ENCODE measurements at places on chromosomes 12 and 14.

DNA sequence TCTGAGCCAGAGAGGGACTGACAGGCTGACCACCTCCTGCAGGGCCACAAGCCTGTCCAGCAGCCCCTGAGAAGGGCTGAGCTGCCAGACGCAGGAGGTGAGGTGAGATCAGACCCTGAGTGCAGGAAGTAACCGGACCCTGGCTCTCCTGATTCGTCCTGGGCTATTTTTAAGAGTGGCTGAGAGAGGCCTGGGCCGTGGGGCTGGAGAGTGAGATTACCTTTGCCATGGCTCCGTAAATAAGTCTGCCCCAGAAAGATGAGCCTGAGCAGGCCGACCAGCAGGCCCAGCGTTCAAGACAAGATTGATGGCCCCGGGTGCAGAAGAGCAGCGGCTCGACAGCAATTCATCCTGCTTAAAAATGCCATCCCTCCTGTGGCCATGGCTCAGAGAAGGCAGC is 54.2 kb downstream of the SPTB start:
- DNase-seq: no peak

DNA sequence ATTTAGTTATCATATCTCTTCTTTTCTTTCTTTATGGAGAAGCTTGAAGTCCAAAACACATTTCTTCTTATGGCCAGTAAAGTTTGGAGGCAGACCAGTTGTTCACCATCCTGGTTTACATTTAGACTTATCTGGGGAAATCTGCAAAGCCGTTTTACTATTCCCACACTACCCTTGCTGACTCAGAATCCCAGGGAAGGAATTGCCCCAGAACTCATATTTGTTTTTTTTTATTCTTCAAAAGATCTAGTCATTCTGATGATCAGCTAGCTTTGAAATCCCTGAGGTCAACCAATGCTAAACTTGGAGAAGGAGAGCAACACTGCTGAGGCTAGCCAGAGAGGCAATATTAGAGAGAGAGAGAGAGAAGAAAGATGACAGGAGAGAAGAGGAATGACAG is 12.3 kb upstream of the LMO3 start:
- DNase-seq: no peak

GRCh38 chr14:45246151-45246550 is 6.9 kb downstream of the MIS18BP1 start:
- no peak for DNase-seq

DNA sequence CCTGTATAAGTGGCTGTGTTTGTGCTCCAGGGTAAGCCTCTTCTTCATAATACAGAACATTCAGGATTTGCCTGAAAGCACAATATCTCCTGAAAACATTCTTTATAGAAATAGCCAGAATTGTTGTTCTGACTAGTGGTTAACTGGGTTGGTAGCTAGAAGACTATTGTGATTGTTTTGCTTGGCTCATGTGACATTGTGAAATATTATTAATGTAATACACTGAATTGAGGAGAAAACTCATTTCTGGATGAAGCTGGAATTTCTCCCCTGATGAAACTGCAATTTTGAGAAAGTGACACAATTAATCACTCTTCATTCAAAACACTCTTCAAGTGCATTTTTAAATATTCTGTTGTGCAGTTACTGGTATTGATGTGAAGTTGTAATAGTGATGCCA is 172.3 kb upstream of the PTPRQ start:
- no peak for DNase-seq

DNA sequence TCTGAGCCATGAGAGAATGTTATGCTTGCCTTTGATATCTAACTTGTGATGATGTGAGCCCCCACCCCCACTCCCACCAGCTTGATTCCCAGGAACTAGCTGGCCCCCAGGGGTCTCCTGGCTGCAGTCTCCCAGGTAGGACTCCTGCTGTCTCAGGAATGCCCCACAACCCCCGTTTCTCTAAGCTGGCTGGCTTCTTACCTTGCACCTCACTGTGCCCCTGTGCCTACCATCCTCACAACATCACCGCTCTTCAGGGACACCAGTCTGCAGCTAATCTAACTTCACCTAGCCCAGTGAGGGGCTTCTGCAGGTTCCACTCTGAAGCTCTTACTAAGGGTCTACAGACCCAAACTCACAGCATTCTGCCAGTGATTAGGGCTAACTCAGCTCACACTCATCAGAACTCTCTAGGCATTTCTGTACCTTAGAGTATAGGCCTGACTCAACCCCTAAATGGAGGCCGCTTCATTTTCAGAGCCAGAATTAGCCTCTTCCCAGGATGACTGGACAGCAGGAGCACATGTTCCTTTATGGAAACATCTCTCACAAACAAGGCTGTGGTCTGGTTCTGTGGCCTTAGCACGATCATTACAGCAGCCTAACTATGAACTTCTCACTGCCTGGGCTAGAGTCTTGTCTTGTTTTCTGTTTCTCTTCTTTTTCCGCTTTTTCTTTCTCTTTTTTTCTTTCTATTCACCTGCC is 72.8 kb upstream of the IFNG-AS1 start:
- no peak for DNase-seq

- DNase-seq: no peak
These were observed 312.9 kb downstream of the MED13L start for GRCh38 chr12:115964626-115965025.

- no peak for DNase-seq
These were observed 68.5 kb downstream of the PPFIBP1 start for GRCh38 chr12:27592548-27592947.

GRCh38 chr14:74638966-74639365 is 26.9 kb upstream of the LTBP2 start:
- DNase-seq: no peak

DNA sequence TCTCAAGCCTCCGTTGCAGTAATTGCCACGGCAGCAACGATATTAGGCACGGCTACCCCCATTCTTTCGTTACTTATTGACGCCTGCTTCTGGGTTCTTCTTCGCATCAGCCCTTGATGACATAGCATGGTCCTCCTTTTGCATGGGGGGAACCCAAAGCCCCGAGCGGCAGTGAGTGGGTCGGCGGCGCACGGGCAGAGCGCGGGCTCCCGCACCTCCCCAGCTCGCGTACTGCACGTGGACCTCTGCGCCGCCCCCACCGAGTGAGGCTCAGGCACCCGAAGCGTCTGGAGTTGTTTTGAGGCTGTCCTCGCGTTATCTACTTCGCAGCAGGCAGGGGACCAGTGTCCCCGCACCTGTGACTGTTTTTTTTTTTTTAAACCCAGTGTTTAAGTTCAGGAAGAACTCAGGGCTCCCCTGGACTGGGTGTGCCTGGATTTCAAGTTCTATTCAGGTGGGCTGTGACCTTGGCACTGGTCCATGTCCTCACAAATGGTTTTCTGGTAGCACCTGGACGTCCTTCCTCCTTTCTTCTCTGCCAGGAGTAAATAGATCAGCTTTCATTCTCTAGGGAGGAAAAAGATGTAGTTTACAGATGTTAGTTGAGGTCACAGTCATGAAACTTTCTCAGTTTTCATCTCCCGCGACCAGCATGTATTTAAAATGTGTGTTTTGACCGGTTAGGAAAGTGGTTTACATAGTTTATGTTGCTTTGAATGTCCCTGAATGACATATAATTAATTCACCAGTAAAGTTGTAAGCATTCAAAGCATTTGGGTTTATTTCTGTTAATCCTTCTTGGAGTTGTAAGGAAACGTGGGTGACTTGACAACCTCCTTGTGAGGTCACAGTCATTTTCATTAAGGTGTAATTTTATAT is 1.4 kb upstream of the FOXN4 start:
- no peak for DNase-seq

DNA sequence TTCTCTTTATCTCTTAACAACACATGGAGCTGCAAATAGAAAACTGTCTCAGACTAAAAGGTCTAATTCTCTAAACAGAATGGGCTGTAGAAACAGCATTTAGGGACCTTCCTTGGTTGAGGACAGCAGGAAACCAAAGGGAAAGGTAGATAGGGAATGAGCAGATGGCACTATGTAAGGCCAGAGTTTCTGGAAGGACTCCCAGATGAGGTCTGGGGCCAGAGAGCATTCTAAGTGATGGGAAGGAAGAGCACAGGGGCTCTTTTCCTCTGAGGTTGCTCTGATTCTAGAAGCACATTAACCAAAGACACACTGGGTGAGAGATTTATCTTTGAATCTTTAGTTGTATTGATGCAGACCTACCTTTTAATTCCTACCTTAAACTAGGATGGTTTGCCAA is 79.4 kb downstream of the TPH2 start:
- no peak for DNase-seq

DNA sequence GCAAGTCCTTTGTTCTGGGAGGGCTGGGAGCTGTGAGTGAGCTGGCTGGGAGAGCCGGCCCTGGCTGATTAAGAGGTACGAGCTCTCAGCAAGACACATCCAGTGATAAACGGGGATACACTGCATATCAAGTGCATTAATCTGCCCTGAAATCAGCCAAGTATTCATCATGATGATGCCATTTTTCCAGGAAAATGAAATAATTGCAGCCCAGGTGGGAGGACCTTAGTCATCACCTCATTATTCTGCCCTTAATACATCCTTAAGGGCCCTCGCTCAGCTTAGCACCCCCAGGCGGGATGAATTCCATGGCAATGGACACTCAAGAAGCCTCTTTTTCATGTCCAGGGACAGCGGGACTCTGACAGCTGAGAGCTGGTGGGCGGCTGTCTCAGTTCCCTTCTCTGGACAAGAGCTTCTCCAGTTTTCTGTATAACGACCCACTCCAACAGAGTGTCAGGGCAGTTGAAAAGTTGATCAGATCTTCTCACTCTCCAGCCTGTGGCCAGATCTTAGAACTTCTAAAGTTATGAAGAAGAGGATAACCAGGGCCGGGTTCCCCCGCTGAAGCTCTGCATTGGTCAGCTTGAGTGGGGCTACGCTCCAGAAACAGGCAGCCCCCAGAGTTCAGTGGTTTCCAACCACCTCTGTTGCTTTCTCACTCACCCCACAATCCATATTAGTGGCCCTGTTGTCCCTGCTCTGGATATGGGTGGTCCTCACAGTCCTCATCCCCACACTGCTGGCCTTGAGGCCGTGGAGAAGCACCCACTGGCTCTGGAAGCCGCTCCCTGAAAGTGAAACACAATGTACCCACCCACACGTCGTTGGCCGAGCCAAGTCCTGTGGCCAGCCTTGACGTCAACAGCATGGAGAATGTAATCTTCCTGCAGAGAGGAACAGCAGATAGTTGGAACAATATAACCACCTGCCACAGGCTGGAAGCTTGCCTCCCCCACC is 306.2 kb upstream of the DIO3 start:
- DNase-seq: no peak

GRCh38 chr12:66329941-66330340 is 27.6 kb downstream of the HELB start:
- no peak for DNase-seq

DNA sequence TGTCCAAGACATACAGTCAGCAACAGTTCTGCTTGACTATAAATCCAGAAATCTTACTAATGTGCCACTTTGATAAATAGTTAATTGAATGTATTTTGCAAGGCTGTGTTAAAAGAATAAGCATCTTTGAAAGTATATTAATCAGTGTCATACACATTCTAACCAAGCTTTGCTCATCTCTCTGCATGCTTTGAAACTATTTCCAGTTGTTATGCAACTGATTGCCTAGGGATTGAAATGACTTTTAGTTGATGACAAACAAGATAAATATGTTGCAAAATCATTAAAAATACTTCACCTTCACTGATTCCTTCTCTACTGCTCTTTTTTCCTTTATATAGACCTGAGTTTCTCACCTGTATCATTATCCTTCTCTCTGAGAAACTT is 91.3 kb downstream of the AEBP2 start:
- DNase-seq: no peak

DNA sequence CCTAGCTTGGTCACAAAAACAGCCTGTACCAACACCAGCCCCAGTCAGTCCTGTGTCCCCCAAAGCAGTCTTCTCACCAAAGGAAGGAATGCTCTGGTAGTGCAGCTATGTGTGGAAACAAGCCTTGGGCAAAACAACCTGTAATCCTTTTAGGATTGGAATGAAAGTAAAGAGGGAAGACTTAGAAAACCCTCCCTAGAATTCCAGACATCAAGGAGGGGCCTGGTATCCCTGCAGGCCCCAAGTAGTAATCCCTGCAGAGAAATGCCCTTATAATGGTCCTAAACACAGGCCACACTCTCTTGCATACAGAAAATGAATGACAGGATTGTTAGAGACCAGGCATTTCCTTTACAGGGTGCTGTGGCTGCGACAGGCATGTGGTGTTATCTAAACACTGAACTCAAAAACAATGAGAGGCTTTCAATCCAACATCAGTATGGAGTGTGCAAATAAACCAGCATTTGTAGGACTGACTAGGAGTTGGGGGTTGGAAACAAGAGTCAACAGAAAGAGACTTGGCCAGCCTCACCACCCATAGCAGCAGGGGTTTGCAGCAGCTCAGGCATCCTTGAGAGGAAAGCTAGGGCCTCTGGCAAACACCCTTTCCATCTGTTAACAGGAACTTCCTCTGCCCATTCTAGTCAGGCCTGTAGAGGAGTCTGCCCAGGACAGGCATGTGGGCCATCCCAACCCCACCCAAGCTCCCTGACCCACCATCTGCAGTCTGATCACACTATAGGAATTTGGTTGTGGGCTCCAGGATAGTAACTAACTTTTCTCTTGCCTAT is 59.1 kb downstream of the DCAF5 start:
- no peak for DNase-seq

- no peak for DNase-seq
These were observed 162.6 kb downstream of the ETNK1 start for GRCh38 chr12:22787557-22787956.
